Activated CD4-positive, alpha-beta T cell treated with anti-CD3 and anti-CD28 coated beads, Interleukin-2, amount 50 U/mL, for 16 hours (primary cell): ENCODE measurements at places on chromosomes 3 and 15.

- DNase-seq = no peak
Observed at GRCh38 chr15:93360976-93361375, 272.0 kb upstream of the RGMA start.

DNA sequence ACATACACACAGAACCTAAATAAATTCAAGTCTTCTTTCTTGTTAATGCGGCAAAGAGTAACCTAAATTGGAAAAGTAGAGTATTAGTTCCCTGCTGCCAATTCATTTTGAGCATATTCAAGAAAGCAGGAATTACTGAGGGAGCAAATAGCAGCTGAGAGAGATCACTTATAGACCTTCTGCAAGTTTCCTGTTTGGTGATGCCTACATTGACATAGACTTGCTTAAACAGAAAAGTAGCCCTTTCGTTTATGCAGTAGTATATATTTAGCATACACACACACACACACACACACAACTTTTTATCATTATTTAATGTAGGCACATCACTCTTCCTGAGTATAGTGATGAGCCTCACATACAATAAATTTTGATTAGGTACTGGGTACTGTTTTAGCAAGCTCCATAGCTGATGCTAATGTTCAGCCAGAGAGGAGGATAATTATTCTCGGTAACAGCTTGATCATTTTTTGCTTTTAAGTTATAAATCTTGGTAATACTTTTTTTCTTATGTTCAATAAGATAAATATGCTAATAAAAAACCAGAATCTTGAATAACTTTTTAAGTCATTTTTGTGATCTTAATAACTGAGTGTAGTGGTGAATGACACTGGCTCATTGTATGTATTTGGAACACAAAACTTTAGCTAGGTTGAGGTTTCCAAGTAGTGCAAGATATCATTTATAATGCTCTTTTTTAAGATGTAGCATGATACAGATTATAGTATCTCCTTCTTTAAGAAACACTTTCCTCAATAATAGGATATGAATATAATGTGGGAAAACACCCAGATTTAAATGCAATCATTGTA, 174.7 kb downstream of the MBNL1 start:
- no peak for DNase-seq

DNA sequence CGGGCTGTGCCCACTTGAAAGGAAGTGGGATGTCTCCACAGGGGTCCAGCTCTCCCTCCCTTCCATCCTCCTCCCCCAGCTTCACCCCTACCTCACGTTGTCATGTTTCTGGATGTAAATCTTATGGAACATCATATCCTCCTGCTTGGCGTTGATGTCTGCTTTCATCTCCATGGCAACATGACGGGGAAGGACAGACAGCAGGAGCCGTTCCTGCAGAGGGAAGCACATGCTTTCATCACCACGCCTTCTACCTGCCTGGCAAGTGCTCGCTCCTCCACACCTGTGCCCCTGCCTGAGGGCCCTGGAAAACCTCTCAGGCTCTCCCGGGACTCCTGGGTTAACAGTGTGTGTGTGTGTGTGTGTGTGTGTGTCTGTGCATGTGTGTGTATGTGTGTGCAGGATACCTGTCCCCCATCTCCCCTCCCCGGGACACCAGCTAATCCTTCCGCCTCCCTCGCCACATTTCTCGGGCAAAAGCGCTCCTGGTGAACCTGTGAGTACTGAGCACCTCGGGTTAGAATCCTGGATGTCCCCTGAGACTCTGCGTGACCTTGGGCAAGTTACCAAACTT, 101.1 kb downstream of the ADCY5 start:
- DNase-seq = no peak

DNA sequence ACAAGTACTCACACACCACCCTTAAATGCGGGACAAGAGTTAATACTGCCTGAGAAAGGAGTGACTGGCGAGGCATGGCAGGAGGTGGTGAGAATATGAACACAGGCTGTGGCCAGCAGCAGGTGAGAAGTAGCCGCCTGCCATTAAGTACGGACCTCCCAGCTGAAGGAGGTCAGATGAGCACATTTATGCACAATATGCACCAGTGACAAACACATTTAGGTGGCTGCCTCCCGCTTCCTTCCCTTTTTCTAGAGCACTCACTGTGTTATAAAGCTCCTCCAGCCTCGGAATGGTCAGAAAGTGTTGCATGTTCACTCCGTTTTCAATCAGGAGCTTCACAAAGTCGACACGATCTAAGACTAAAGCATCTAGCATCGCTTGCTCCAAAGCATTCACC, 52.4 kb downstream of the TRPM1 start:
- no peak for DNase-seq

GRCh38 chr3:159322322-159322939, 520.6 kb downstream of the MFSD1 start:
- peak; percentile 18 for DNase-seq
